ENCODE measurements at places on chromosomes 2 and 18.

- no peak for DNase-seq
These were observed 62.3 kb upstream of the TMEM178A start for GRCh38 chr2:39603436-39603835.

DNA sequence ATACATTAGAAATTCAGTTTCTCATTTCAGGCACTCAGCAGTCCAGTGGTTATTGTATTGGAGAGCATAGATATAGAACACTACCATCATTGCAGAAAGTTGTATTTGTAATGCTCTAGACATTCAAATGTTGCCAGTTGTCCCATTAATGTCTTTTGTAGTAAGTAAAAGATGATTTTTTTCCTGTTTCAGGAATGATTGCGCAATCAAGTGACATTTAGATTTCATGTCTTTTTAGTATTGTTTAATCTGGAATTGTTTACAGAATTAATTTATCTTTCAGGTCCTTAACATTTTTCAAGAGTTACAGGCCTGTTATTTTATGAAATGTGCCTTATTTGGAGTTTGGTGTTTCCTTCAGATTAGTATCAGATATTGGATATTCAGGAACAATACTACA, 134.7 kb downstream of the MSTN start:
- DNase-seq: no peak

DNA sequence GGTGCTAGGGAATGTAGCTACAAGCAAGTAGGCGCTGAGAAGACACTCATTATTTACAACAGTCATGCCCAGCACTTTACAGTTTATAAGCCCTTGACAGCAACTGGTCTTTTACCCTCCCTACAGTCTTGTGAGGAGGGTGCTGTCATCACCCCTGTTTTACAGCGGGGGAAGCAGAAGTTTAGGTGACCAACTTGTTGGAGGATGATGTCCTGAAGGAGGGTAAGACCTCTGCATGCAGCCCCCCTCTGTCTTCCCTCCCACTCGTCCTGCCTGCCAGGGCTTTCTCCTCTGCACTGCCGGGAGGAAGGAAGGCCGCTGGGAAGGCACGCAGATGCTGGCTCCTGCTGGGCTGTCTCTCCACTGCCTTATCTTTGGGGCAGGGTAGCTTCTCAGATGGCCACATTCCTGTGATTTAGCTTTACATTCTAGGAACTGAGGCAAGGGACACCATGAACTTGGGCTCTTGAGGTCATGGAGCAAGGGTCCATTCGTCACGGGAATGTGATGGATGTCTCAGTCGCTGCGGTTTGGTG, 972 bp downstream of the IL1R1 start:
- DNase-seq: no peak

- DNase-seq: no peak
These were observed 266.0 kb downstream of the SH3BP4 start for GRCh38 chr2:235217846-235218245.

DNA sequence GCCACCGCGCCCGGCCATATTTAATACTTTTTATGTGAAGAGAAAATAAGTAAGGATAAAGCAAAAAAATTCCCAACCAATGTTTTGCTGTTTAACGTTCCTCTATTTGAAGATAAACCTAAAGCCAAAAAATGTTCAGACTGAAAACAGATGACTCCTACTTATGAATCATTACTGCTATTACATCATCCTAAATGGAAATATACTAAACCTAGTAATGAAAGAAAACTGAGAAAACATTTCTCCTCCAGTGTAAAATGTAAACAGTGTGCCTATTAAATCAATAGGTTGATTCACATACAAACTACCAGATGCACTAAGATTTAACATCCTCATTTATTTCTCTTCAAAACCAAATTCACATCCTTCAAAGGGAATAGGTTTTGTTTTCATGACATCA, 43.5 kb downstream of the CWC22 start:
- no peak for DNase-seq

GRCh38 chr2:147855977-147856376, 11.1 kb downstream of the ACVR2A start:
- no peak for DNase-seq

DNA sequence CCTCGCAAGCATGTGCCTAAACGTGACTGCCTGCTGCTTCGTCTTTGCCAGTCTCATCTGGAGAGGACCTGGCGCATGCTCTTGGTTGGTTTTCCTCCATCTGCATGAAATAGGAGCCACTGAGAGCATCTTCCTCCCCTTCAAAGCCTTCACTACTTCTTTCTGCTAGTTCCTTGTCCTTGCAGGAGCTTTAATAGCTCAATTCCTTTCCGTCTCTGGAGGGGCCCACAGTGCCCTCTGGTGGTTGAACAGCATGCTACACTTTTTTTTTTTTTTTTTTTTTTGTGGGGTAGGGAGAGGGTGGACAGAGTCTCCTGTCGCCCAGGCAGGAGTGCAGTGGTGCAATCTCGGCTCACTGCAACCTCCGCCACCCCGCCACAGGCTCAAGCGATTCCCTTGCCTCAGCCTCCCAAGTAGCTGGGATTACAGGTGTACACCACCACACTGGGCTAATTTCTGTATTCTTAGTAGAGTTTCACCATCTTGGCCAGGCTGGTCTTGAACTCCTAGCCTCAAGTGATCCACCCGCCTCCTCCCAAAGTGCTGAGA, 59.6 kb downstream of the SP110 start:
- DNase-seq: peak; percentile 23

GRCh38 chr2:8822218-8822617, 15.2 kb downstream of the KIDINS220 start:
- no peak for DNase-seq

DNA sequence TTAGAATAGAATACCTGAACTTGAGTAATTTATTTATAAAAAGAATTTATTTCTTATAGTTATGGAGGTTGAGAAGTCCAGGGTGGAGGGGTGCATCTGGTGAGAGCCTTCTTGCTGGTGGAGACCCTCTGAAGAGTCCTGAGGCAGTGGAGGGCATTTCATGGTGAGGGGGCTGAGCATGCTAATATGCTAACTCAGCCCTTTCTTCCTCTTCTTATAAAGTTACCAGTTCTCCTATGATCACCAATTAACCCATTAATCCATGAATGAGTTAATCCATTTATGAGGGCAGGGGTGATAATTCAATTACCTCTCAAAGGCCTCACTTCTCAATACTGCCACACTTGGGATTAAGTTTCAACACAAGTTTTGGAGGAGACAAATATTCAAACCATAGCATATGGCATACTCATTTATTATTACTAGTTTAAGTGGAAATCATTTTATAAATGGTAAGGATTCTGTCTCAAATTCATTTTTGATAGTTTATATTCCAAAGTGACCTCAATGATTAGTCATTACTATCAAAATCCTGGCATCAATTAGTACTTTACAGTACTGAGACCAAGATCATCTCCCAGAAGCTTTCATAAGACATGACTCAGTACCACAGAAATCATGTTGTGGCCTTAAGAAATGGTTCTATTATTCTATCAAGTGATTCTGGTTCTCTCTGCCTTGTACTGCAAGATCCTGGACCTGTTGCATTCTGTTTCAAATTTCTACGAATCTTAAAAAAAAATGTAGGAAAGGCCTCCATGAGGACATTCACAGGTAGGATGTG, 5.5 kb downstream of the ZNF396 start:
- no peak for DNase-seq

- DNase-seq: no peak
These were observed 302.5 kb downstream of the NRXN1 start for GRCh38 chr2:50729306-50730049.

- DNase-seq: peak; percentile 25
These were observed 10.8 kb upstream of the ERMN start for GRCh38 chr2:157336137-157337010.

GRCh38 chr18:62331581-62332356, 6.7 kb downstream of the TNFRSF11A start:
- no peak for DNase-seq

GRCh38 chr2:62768615-62769014, 63.1 kb downstream of the EHBP1 start:
- no peak for DNase-seq

GRCh38 chr2:75788902-75789301, 78.2 kb upstream of the GCFC2 start:
- no peak for DNase-seq

GRCh38 chr2:12251121-12251520, 465.6 kb upstream of the TRIB2 start:
- no peak for DNase-seq

DNA sequence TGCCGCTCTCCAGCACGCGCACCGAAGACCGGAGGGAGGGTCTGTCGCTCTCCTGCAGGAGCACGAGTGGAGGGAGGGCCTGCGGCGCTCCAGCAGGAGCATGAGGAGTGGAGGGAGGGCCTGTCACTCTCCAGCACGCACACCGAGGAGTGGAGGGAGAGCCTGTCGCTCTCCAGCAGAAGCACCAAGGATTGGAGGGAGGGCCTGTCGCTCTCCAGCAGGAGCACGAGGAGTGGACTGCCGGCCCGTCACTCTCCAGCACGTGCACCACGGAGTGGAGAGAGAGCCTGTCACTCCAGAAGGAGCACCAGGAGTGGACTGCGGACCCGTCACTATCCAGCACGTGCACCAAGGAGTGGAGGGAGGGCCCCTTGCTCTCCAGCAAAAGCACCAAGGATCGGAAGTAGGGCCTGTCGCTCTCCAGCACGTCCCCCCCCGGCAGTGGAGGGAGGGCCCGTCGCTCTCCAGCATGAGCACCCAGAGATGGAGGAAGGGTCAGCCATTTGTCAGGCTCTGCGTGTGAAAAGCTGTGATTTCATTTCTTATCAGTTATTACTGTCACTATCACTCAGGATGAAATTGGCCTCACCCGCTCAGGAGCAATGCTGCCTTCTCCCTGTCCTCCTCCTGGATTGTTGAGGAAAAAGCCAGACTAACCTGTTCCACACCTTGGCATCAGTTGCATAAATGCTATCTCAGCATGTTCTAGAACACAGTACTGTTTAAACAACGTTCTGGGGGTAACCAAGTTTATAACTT, 35.9 kb downstream of the ADI1 start:
- DNase-seq: no peak

DNA sequence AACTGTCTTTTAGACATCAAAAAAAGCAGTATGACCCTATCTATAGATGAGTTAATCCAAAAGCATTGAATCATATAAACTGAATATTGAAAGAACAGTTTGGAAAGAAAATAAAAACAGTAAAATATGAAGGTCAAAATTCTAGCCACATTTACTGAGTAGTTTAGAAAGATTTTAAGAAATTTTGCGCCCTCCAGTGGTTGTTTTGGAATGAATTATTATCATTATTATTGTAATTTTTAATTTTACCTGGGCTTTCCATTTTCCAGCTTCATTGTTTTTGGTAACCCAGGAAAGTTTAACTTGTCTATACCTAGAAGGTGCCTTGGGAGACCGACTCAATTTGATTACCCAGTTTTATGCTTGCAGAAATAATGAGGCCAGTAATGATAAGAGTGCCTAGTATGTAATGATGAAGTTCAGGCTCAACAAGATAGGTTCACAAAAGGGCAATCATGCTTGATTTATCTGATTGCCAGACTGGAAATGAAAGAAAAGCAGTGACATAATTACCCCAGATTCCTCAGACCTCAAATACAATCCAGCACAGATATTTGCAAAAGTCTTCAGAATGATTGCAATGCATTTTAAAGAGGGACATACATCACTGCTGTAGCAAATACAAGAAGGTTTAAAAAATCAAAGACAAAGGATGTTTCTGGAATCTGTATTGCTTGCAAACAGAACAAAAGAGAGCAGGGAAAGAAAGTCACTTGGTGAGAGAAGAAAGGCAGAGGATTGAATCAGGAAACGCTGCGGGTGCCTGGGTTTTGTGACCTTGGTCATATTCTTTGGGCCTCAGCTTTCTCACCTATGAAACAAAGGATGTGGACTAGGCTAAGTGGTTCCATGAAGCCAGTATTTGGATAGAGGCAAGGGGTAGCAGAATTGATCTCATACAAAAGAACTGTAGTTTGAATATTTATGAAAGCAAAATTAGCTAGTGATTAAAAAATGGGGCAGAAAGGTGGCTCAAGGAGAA, 153.8 kb downstream of the MAP2 start:
- DNase-seq: no peak

- no peak for DNase-seq
These were observed 5.0 kb downstream of the NTSR2 start for GRCh38 chr2:11665028-11665427.

DNA sequence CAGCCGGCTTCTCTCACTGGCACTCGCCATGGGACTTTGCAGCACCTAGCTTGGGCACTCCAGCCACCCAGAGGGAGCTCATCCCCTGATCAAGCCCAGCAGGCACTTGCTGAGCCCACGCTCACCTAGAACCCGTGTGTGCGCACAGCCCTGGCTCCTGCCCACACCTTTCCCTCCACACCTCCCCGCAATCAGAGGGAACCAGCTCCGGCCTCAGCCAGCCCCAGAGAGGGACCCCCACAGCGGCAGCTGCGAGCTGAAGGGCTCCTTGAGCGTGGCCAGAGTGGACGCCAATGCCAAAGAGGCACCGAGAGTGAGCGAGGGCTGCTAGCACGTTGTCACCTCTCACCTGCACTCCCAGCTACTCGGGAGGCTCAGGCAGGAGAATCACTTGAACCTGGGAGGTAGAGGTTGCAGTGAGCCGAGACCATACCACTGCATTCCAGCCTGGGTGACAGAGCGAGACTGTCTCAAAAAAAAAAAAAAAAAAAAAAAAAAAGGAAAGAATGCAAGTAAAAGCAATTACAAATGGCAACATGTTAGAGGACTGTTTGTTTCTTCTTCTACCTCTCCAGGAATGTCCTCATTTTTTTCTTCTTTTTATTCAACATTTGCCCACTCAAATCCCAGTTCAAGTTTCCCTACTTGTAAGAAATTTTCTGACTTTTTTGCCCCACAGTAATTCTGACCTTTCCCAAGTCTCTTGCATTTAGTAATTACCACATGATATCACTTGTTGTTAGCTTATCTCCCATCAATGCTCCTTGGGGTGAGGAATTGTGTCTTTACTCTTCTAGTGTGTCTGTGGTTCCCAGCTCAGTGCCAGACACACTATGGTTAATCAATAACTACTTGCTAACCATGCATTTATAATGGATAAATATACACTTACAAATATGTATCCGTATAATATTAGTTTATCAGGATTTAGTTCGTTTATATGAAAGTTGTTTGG, 40.6 kb upstream of the ST3GAL5 start:
- no peak for DNase-seq

- no peak for DNase-seq
These were observed 171.2 kb downstream of the SPAG16 start for GRCh38 chr2:213455316-213456008.

GRCh38 chr18:8928044-8928443, 174.5 kb upstream of the NDUFV2 start:
- DNase-seq: no peak

- DNase-seq: no peak
These were observed 186.5 kb upstream of the KLHL29 start for GRCh38 chr2:23198316-23199114.

DNA sequence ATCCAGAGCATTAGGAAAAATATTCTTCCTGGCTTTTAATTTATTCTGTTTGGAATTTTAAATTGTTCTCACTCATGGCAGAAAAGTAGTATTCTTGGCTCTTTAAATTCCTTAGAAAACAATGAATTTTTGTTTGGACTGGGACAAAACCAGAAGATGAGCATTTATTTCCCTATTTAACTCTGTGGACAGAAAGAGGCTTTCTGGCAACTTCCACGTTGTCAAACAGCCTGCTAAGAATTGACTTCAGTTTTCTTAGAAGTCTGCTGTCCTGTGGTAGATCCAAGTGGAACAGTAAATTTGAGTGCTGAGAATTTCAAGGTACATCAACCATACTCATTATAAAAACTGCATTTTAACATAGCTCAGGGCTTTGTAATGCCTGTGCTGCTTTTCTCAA, 83.8 kb downstream of the MGAT5 start:
- no peak for DNase-seq

- no peak for DNase-seq
These were observed 88.7 kb downstream of the TPO start for GRCh38 chr2:1501991-1502390.
